Brain (organoid and tissue), 16 donors: ENCODE measurements at places on chromosomes 4 and X. TPM values are rescaled to one million over a fixed set of nuclear protein-coding genes. Genes with fewer than 3 reads are reported as not detected.

Gene EXOC1L
- not detected for polyA plus RNA-seq

Gene PROM1
- polyA plus RNA-seq: 24.9 TPM

Gene SPANXA2
- not detected for polyA plus RNA-seq

Gene APLN
- polyA plus RNA-seq: 18.8 TPM

Gene MAGEA10
- not detected for polyA plus RNA-seq

Gene MAGEC3
- not detected for polyA plus RNA-seq
